ENCODE measurements at places on chromosomes 7 and 10.

DNA sequence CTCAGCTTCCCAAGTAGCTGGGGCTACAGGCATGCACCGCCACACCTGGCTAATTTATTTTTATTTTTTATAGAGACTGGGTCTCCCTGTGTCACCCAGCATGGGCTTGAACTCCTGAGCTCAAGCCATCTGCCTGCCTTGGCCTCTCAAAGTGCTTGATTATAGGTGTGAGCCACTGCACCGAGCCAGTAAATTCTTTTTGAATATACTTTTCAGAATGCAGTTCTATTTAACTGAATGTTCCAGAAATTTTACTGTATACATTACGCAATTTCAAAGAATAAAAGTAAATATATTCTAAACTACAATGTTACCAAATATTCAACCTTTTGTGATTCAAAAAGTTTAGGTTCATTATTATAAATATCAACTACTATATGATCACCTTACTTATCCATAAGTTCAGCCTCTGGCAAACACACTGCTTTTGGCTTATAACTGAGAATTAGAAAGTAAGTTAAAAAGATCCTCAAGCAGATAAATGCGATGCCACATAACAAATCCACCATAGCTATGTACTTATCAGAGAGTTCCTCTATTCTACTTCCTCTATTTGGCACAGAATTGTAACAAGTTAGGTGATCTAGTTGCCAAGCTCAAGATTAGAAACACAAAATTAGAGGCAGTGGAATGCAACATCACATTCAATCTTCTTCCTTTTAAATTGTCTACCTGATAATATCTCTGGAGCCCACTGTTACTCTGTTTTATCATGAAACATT lies 118.2 kb downstream of the ANK3 start:
- DNase-seq = no peak

DNA sequence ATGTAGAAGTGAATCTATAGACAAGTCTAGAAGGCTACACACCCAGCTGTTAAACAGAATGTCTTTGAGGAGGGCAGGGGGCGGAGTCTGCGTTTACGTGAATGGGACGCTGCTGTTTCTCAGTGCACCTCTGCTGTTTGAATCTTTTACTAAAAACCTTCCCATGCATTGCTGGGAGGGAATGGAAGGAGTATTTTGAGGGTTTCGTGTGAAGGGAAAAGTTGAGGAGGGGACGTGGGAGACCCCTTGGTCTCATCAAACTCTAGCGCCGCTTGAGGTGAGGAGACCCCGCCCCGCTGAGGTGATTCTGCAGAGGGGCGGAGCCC lies 492 bp upstream of the VCL start:
- DNase-seq = no peak

DNA sequence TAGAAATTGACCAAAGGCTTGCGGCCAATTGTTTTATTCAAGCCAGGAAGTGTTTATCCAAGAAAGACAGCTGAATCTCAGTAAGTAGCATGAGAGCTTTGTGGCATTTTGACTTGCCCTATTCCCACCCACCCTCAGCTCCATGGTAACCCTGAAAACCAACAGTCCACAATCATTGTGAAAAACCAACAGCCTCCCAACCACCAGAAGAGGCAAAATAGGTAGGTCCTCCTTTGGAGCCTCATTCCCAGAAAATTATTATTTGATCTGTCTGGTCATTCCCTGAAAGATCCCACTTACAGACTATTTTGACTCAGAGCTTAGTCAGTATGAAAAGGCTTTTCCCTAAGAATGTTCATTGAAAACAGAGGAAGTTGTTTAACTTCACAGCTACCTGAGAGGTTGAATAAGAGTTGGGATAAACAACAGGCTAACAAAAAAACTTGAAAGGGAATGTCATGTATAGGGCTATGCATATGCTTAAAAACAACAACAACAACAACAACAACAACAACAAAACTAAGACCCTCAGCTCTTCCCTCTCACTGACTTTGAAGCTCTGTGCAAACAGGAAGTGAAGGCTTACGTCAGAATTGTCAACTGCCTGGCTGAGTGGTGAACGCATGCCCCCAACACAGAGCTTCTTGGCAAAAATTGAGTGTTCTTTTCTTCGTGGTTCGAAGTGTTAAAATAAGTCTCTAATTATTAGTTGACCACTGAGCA lies 11.2 kb downstream of the KPNA7 start:
- DNase-seq = no peak

- DNase-seq = no peak
Measured at GRCh38 chr7:41305001-41305400, 397.9 kb downstream of the INHBA start.

DNA sequence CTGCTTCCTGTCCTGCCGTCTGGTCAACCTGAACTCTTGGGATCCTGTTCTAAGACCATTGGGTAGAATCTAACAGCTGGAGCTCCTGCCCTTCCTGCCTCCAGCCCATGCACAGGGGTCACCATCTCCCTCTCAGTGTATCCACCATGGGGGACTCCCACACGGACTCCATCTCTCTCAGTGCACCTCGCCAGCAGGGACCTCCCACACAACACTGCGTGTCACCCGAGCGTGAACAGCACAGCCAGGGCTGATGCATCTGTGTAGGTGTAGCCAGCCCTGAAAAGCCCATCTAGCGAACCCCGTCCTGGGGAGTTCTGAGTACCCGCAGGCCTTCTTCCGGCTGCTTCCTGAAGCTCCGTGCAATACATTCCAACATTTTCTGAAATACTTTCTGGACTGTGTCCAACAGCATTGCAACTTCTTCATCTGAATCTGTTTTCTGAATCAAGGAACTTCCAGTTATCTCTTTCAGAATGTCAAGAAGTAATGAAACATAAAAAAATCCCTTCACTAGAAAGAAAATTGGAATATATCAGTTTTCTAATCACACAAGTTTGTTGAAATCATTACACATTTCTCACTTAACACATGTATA lies 52.5 kb downstream of the NCAPG2 start:
- no peak for DNase-seq

DNA sequence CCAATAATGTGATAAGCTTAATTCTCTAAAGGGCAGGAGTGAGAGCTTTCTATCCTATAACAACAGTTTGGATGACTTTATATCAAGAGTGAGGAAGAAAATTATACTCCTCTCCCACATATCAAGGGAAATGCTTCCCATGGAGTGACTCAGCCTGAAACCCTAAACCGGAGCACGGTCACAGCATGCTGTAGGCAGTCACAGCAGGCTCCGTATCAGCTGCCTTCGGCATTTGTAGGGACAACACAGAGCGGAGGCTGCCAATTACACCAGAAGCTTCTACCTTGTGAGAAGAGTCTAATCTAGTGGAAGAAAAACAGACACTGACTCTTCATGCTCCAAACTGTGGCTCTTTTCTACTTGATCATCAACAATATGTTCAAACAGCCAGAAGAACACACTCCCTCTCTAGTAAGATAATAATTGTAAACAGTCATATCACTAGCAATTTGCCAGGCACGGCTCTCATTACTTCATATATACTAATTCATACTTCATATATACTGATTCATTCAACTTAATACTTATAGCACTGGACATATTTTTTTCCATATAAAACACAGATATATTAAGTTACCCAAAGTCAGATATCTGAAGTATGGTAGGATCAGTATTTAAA lies 65.9 kb downstream of the DGKB start:
- DNase-seq = no peak

GRCh38 chr7:155428171-155428834 lies 29.6 kb upstream of the EN2 start:
- DNase-seq = no peak
